ENCODE measurements at places on chromosomes 1 and 21.

DNA sequence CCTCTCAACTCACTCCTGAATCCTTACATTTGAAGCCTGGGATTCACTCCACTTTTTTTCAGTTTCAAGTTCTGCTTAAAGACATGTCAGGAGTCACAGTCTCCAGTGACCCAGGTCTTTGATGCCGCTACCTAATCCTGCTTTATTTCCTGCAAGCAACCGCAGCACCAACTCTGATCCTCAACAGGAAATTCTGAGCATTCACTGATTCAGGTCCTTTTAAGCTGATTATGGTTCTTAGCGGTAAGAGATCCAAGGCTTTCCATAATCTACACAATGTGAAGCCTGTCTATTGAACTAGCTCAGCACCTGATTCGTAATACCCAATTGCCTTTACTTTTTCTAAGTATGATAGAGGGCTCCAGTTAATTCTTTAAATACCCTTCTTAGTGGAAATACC, 43.7 kb upstream of the PIGC start:
- DNase-seq: no peak

DNA sequence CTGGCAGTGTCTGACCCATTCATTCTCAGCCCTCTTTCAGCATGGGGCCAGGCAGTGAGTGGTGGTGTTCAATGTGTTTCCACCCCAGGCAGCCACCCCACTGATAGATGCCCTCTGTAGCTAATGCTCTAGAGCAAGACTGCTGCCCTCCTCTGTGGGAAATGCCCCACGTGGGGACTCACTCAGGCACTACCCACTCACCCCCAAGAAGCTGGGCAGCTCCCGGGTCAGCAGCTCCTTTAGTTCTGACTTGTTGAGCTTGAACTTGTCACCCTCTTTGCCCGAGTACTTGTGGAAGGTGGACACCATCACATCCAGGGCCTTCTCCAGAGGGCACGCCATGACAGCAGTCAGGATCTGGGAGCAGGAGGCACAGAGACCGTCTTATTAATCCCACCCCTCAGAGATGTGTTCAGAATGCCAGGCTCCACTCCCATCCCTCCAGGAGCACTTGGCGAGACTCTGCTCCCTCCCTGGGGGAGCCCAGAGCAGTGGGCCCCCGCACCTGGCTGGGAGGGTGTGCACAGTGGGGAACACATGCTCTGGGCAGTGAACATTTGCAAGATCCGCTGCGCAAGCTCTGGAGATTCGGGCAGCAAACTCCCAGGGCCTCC, 1.0 kb downstream of the S100A4 start:
- DNase-seq: no peak

DNA sequence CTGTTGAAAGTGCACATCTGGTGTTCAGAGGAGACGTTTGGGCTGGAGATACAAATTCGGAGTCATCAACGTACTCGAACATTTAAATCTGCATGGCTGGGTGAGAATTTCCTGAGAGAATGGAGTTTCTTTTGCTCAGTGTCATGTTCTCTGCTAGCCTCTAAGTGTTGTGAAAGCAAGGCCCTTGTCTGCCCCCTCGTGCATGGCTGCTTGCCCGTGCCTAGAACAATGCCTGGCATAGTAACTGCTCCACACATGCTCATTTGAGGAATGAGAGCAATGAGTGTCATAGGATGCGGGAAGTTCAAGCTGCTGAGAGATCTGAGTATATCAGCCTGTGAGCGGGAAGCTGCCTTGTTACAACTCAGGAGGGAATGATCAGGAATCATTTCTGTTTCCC, 171.1 kb upstream of the CSF3R start:
- DNase-seq: no peak

DNA sequence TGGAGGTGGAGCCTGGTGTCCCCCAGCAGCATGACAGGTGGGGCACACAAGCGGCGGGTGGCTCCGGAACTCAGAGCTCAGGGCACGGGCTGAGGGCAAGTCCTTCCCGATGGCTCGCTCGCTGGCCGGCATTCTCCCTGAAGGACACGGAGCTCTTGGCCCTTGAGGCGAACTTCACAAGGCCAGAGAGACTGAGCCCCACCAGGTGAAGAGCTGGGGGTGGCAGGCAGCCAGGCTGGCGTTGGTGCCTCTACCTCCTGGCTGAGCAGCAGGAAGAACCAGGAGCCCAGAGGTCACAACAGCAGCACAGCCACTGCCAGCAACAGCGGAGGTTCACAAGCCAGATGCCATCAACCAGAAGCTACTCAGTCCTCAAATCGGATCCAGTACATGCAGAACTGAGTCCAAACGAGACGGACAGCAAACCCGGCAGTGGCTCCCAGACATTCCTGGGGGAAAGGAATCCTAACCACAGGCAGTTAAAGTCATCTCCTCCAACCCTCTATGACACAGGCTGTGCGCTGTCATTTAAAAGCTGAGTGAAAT, 54.1 kb downstream of the NPHP4 start:
- no peak for DNase-seq

GRCh38 chr1:16146279-16147155, 9.4 kb downstream of the EPHA2 start:
- DNase-seq: peak; percentile 37

DNA sequence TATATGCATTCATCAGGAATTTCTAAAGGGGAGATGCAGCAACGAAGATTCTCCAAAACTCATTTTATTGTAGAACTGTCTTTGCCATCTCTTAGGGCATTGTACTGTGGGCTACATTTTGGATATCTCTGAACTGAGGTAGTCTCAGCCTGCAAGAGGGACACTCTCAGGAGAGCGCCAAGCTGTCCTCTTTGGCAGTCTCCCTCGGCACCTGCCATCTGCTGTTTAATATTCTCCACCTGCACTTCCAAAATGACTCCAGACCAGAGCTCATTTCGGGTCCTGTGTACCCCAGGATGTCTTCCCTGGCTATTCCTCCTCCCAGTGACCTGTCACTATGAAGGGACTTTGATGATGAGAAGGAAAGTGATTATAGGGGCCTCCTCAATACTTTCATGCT, 356.3 kb upstream of the C1orf174 start:
- DNase-seq: no peak

GRCh38 chr1:53640701-53641075, 98.3 kb downstream of the GLIS1 start:
- DNase-seq: no peak

- DNase-seq: no peak
Observed at GRCh38 chr21:46058431-46059145, 39.3 kb upstream of the COL6A2 start.

DNA sequence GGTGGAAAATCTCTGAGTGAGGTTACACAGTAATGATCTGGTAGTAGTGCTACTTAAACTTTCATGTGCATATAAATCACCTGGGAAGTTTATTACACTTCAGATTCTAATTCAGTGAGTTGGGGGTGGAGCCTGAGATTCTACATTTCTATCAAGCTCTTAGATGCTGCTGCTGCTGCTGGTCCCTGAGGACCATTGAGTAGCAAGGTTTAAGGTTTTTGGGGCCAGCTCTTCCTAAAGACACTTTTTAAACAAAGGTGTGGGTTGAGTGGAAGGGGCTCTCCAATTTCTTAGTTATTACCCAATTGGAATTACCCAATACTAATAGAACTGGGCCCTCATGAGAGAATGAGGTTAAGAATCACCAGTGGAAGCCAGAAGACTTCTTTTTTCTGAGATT, 29.5 kb downstream of the KCNA3 start:
- no peak for DNase-seq

DNA sequence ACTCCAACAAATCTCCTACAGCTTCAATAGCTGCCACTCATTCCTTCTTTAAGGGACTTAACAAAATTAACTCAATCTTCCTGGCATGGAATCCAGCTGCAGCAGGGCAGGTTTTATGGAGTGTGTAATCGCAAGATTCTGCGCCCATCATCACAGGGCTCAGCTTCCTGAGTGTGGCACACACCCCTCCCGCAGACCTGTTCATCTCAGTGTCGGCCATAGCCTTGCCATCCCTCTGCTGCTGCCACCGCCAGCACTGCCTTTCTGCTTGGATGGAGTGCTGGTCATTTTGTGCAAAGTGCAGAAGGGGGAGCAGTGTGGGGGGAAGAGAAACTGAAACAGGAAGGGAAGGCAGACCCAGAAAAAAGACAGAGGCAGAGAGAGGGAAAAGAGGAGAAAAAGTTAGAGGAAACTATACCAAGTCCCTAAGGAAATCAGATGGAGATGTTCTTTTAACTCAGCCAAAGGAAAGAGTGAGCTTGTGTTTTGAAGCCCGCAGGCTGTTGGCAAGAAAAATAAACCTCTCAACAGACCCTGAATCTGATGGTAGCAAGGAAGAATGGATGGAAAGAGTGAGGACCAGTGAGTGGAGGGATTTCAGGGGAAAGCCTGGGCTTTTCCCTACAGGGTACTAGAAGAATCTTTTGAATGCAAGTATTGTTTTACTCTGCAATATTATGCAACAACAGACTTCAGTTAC, 324.2 kb downstream of the SEC16B start:
- DNase-seq: no peak

DNA sequence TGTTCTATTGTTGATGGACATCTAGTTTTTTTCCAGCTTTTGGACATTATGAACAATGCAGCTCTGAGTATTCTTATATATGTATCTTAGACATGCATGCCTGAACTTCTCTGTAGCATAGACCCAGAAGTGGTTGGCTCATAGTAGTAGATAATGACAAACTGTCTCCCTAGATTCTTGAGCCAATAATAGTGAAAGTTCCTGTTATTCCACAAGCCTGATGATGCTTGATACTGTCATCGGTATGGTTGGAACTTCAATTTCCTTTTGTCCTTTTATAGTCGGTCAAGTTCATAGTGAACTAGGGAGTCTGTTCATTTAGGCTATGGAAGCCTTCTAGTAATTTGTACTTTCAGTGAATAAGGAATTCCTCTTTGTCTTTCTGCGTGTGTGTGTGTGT, 56.8 kb downstream of the MTR start:
- no peak for DNase-seq

DNA sequence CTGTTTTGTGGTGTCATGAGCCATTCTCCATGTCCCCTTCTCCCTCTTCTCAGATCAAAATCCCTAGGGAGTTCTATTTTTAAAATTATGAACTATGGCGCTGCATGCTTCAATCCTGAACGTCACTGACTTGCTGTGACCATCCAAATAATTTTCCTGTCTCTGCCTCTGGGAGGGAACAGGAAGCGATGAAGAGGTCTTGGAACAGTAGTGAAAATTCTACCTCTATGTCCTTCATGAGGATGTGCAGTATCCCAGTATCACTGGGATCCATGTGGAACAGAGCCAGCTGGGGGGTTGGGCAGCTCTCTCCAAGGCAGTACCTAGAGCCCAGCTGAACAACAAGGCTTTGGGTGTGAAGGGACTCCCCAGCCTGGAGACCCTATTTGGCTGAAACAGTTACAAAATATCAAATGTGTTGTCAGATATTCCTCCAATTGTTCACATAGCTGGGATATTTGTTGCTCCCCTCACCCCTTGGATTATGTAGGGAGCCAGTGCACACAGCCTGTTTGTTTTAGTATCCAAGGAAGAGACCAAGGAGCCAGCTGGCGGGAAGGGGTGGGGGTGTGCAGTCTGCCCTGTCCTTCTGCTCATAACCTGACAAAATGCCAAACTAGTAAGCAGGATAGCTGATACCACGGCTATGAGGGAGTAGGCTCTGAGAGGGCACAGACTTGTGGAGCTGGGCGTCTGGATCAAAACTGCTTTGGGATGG, 7.6 kb downstream of the DCLRE1B start:
- DNase-seq: peak; percentile 77

DNA sequence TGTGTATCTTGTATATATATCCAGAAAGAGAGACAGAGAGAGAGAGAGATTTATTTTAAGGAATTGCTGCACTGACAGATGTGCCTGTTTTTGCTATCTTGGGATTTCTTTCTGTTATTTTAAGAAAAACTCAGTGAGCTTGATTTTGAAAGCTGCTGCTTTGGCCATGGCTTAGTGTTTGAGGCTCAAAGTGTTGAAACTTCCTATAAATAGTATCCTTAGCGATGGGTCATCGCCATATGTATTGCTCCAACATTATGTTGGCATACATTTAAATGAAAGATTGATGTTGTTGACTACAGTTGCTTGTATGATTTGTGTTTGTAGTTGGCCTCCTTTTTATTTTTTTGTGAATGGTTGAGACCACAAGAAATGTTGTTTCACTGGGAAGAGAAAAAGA, 29.0 kb upstream of the NTPCR start:
- DNase-seq: no peak

DNA sequence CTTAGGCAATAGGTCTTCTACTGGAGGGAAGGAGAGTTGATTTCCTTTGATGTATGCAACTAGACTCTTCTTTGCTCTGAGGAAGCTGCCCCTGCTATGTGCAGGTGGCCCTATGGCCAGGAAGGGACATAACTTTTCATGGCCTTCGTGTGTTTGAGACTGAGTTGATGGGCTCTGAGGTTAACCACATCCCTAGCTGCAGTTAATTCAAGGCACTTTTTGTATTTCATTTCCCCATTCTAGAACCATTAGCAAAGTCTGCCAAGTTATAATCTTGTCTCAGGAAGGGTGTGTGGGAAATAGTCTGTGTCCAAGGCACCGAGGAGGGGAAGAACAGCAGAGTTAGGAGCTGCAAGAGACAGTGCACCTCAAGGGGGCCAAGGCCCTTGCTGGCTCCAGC, 2.5 kb downstream of the FCRL4 start:
- no peak for DNase-seq

GRCh38 chr21:43608225-43608624, 51.1 kb downstream of the HSF2BP start:
- DNase-seq: no peak

DNA sequence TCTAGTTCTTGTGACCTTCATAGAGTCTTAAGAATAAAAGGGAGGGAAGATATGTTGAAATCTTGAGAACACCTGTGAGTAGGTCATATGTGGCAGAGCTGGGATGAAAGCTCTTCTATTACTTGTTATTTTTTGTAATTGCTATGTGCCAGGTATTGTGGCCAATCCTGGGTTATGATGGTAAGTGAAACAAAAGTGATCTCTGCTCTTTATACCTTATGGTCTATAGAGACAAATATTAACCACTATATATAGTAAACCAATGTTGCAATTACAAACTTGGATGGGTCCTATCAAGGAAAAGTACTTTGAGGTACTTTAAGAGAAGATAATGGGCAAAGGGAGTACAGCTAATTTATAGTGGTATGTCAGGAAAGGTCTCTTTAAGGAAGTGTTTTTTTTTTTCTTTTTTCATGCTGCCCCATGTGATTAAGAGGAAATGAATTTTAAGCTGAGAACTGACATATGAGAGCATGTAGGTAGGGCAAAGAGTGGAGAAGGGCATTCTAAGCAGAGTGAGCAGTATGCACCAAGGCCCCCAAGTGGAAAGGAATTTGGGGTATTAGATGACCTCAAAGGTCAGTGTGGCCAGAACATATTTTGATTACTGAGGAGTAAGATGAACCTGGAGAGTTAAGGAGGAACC, 43.3 kb downstream of the POU2F1 start:
- DNase-seq: no peak

- DNase-seq: no peak
Observed at GRCh38 chr1:34975771-34976170, 9.4 kb downstream of the TMEM35B start.

GRCh38 chr1:203114202-203114601, 13.3 kb upstream of the ADORA1 start:
- DNase-seq: no peak
